ENCODE measurements at places on chromosomes 1 and 21. TPM values are rescaled to one million over a fixed set of nuclear protein-coding genes. Genes with fewer than 3 reads are reported as not detected.

Gene ERICH3
- total RNA-seq: 0.46 TPM

Gene NCF2
- total RNA-seq: 10.7 TPM

Gene RGS4
- not detected for total RNA-seq

Gene PDPN
- total RNA-seq: 0.27 TPM

Gene DCST2
- 0.90 TPM for total RNA-seq

Gene SAMD11
- not detected for total RNA-seq

Gene NKAIN1
- not detected for total RNA-seq

Gene ATP6V1G3
- not detected for total RNA-seq

Gene SELL
- 262 TPM for total RNA-seq

Gene RORC
- total RNA-seq: 0.12 TPM

Gene SLC22A15
- total RNA-seq: 9.3 TPM

Gene PADI4
- total RNA-seq: 0.44 TPM

Gene ZNF644
- total RNA-seq: 131 TPM

Gene COPA
- 180 TPM for total RNA-seq

Gene DNAJC28
- total RNA-seq: 2.5 TPM

Gene TDRD5
- total RNA-seq: not detected
